ENCODE measurements at places on chromosomes 6 and 20. TPM values are rescaled to one million over a fixed set of nuclear protein-coding genes. Genes with fewer than 3 reads are reported as not detected.

The COL21A1 gene
- total RNA-seq, result 9.9 TPM

The TMEM170B gene
- 0.34 TPM for total RNA-seq

The GGTLC1 gene
- total RNA-seq, result not detected

The THBD gene
- total RNA-seq, result 229 TPM

All from nasal cavity respiratory epithelium epithelial cell of viscerocranial mucosa (primary cell).